Sciatic nerve (tissue), 2 donors: ENCODE measurements at places on chromosomes 6 and 20. TPM values are rescaled to one million over a fixed set of nuclear protein-coding genes. Genes with fewer than 3 reads are reported as not detected.

- DNase-seq: no peak
These were observed 509.4 kb downstream of the KIF16B start for GRCh38 chr20:16063881-16064280.

The LST1 gene
- total RNA-seq: 17.7 TPM

GRCh38 chr20:62044631-62045030 lies 21.1 kb downstream of the TAF4 start:
- DNase-seq: no peak

- no peak for DNase-seq
These were observed 3.6 kb upstream of the DCBLD1 start for GRCh38 chr6:117478853-117479231.

DNA sequence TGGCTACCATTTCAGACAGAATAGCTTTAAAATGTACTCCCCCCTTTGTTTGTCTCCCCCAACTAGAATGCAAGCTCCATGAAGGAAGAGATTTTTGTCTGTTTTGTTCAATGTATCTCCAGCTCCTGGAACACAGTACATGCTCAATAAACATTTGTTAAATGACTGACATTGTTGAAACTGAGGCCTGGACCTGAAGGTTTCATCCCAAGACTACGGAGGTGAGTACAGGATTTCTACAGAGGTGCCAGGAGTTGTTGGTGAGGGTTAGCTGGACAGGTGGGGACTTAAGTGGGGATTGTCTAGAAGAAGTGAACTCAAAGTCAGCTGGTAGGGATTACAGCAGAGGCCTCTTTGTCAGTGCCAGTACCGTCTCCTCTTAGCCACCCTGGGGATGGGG lies 19.4 kb downstream of the VEGFA start:
- DNase-seq: no peak

- no peak for DNase-seq
These were observed 104.6 kb upstream of the EXOC2 start for GRCh38 chr6:797479-798077.
